ENCODE measurements at places on chromosomes 16 and 17.

DNA sequence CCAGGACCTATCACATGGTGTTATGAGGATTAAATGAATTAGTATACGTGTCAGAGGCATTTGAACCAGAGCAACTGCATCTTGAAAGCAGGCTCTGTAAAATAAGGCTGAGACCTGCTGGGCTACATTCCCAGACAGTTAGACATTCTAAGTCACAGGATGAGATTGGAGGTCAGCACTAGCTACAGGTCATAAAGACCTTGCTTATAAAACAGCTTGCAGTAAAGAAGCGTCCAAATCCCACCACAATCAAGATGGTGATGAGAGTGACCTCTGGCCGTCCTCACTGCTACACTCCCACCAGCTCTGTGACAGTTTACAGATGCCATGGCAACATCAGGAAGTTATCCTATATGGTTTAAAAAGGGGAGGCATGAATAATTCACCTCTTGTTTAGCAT, 71.8 kb downstream of the IRF8 start:
- no peak for DNase-seq

DNA sequence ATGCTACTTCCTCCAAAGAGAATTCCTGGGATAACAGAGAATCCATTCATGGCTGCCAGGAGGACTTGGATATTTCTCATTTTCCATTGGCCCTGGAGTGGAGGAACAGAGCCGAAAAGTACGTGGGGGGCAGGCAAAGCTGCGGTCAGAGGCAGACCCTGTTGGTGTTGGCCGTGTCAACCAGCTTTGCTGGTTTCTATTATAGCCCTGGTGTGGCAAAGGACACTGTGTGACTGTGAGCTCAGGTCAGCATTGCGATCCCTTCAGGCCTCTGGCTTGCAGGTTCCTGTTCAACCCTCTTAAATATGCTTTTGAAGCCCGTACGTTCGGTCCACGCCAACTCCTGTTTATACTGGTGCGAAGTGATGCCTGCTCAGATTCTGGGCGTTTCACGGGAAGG, 596.2 kb downstream of the MAF start:
- DNase-seq, result no peak

DNA sequence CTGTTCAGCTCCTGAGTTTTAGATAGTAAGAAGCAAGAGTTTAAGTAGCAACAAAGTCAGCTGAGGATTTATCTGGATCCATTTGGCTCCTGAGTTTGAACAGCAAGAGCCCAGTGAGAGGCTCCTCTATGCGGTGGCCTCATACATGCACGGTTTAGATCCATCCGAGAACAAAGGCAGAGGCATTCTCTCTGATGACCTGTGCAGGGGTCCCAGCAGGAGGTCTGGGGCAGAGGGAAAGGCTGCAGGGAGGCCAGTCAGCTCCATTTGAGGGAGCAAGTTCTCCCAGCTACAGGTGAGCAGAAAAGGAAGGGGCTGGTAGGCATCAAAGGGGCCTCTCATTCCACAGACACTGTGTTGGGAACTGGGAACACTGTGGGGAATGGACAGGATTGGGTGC, 16.5 kb downstream of the PITPNM3 start:
- DNase-seq, result no peak

DNA sequence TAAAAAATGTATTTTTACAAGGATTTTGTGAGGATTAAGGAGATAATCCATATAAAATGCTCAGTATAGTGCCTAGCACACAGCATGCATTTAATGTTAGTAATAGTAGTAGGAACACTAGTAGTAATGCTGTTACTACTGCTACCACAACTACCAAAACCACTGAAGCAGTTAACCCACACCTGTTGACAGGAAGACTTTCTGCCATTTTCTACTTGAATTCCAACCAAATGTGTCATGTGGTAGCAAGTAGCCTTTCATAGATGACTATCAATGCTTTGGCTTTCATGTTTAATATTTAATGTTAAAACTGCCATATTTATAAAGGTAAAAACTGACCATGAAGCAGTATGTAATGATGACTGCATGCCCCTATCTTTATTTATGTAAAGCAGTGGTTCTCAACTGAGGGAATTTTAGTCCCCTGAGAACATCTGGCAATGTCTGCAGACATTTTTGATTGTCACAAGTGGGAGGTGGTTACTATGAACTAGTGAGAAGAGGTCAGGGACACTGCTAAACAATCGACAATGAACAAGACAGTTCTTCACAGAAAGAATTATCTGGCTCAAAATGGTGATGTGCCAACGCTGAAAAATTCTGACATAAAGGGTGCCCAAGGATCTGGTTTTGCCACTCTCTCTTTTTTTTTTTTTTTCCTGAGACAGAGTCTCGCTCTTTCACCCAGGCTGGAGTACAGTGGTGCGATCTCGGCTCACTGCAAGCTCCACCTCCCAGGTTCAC, 89.4 kb downstream of the ITFG1 start:
- no peak for DNase-seq

- DNase-seq, result no peak
Measured at GRCh38 chr17:76734080-76734840, 2.9 kb downstream of the SRSF2 start.

All from NCI-H1417 treated with DMSO at 0.1 percent for 48 hours (cell line).